Stimulated activated CD8-positive, alpha-beta memory T cell treated with anti-CD3 and anti-CD28 coated beads, Interleukin-4, amount 100 ng/mL, for 4 hours (primary cell): ENCODE measurements at places on chromosomes 3 and 15.

GRCh38 chr15:34726406-34727100, 28.2 kb downstream of the GJD2 start:
- DNase-seq, result no peak

DNA sequence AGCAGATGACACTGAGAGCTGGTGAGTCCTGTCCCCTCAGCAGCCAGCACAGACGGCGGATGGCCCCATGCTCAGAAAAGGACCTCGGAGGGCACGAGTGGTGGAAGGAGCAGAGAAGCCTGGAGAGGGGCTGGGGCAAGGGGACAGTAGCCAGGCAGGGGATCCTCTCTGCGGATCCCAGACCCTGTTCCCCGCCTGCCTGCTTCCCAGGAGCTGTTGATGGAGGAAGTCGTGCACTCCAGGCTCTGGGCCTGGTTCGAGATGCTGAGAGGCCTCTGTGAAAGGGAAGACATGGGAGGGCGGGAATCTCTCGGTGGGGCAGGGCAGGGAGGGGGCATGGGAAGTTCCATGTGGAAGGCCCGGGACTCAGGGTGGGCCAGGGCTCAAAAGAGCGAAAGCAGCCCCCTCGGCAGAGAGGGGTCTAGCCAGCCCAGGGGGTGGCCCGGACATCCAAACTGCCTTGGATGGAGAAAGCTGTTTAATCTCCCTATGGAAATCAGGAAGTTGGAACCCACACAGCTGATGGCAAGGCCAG, 47.9 kb upstream of the MAGEF1 start:
- no peak for DNase-seq

GRCh38 chr3:42367903-42368302, 42.5 kb downstream of the LYZL4 start:
- no peak for DNase-seq

DNA sequence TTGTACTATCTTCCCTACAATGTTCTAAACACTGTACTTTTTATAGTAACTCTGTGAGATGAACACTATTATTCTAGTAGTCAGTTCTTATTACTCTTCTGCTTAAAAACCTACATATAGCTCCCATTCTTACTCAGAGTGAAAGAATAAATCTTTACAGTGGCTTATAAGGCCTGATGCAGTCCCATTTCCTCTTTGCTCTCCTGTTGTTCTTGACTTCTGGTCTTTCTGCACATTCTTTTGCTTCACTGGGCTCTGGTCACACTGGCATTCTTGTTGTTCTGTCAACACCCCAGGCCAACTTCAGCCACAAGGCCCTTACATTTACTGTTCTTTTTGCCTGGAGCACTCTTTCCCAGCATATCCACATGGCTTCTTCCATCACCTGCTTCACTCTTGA, 58.2 kb upstream of the TP63 start:
- DNase-seq, result no peak

DNA sequence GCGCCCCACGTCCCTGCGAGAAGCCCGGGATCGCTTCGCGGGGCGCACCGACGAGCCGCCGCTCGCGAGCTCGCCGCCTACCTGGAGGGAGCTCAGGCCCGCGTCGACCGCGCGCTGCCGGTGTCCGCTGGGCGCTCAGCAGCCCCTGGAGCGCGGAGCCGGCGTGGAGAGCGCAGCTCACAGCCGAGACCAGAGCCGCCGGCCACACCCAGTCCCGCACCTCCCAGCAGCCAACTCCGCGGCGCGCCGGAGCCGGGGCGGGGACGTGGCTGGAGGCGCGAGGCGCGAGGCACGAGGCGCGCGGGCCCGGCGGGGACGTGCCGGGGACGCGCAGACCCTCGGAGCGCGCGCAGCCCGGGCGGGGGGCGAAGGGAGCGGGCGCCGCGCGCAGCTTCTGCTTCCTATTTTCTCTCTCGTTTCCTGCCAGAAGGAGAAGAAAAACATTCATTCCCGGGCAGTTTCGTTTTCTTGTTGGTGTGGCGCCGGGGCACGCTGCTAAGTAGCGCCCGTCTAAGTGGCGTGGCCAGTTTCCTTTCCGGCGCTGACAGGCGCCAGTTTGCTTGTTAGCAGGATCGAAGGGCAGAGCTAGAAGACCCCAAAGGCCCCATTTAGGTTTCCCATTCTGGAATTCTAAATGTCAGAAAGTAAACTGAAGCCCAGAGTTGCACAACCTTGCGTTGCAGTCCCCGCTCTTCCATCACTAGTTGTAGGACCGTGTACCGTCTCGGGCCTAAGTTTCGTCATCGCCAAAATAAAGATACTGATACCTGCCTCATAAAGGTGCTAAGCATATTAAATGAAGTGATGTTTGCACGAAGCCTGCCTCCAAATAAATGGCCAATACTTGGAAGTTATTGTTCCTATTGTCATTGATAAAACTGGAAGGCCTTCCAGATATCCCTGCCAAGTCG, at the start of gene GNB4:
TSS of gene GNB4 (minus strand) at position 206 of the 911 bp plus-strand sequence. CDS start 25,270 bp downstream, outside the sequence.
- DNase-seq, result peak; percentile 1

DNA sequence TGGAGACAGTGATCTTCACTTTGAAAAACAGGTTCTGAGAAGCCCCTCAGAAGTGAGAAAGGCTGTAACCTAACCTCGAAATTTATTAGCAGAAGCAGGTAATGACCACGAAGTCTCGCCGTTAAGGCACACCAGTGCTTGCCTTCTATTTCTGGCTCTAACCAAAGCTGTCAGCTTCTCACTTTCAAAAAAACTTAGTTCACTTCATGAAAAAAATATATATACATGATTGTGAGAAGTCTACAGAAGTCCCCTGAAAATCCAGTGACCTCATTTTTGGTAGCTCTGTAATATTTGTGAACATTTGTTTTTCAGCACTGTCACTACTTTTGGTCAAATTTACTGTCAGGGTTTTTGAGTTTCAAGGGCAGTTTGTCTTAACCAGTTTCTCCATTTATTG, 19.1 kb upstream of the AKAP13 start:
- DNase-seq, result no peak

DNA sequence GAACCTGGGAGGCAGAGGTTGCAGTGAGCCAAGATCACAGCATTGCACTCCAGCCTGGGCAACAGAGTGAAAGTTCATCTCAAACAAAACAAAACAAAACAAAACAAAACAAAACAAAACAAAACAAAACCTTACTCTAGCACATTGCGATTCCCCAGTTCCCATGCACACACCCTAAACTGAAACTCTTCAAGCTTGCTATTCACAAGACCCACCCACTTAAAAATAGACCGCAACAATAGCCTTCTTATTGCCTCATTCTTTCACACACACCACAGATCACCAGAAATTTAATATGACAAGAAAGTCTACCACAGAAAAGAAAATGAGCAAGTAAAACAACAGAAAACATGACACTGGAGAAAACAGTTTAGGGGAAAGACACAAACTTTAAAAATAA, 598.4 kb downstream of the FHIT start:
- DNase-seq, result no peak

DNA sequence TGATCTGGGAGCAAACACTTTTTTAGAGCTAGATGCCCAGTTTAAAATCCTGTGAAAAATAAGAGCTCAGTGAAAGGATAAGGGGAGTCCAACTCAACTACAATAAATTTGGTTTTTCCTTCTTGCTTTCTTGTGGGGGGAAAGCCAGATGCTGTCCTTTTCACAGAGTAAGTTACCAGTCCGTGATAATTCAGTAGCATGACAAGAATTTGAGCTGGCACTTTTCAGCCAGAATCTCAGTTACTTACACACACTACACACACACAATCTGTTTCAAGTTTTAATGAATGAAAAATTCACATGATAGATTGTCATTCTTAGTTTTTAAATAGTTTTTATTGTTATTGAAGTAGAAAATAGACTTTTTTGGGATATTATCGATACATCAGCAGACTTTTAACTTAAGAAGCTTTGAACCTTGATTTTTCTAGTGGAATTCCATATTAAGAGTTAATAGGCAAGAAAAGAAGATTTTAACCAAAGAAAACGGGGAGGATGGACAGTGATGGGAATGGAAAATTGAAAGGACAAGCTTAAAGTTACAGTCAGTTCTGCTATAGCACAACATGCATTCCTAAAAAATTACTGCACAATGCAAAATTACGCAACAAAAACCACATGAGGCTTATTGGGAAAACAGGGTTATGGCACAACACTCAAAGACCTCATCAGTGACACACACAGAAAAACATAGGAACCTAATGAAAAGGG, 47.0 kb downstream of the PSMD6 start:
- no peak for DNase-seq

DNA sequence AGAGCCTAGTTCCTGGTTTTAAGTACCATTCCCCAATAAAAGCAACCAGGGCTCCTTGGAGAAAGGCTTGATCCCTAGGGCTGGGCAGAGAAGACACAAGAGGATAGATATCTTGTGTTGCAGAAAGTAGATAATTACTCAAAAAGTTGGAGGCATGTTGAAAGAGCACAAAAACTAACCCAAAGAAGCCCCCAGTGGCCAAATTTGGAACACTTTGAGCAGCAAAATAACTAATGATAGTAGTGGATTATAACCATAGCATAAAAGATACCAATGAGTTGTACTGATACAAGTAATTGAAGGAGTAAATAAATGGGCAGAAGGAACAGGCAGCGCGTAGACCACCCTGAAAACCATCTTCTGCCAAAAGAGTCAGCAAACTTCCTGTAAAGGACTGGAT, 12.0 kb downstream of the EXOSC7 start:
- no peak for DNase-seq

- DNase-seq, result no peak
Observed at GRCh38 chr15:71800835-71801745, 9.3 kb upstream of the NR2E3 start.

GRCh38 chr3:175399156-175399840, 540.2 kb downstream of the NAALADL2 start:
- no peak for DNase-seq

GRCh38 chr3:181920409-181920808, 208.7 kb downstream of the SOX2 start:
- no peak for DNase-seq

- DNase-seq, result no peak
Observed at GRCh38 chr3:18258492-18258891, 166.6 kb downstream of the SATB1 start.

GRCh38 chr3:71831599-71831998, 46.7 kb upstream of the PROK2 start:
- no peak for DNase-seq

DNA sequence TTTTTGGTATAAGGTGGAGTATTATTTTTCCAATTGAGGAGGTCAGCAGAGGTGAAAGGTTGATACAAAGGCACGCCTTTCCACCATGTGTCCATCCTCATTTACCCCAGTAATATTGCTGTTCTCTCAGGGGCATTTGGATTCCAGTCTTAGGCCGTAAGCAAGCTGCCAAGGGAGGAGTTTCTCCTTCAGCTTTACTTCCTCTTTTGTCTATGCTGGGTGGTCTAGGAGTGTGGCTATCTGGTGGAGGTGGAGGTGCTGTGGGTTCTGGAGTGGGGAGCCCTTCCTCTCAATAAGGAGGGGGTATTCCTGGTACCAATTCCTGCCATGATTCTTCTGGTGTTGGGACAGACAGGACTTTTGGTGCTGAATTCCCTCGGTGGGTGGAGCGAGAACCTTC, 340.6 kb downstream of the KCNH8 start:
- DNase-seq, result no peak

DNA sequence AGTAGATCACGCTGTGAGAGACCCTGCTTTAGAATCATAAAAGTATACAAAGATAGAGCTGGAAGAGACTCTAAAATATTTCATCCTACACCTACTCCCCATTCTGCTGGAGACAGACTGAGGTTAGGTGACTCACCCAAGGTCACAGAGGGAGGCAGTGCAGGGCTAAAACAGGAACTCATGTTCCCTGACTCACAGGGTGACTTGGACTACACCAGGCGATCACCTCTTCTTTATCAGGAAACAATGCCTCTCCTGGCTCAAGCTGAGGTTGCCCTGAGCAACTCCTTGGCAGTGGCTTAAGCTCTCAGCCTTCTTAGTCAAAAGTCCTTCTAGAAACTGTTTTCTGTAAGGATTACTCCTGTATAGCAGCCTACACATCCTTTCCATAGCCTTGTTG, 26.4 kb upstream of the TNFAIP8L3 start:
- DNase-seq, result no peak

GRCh38 chr3:37228749-37229148, 54.4 kb upstream of the LRRFIP2 start:
- no peak for DNase-seq

DNA sequence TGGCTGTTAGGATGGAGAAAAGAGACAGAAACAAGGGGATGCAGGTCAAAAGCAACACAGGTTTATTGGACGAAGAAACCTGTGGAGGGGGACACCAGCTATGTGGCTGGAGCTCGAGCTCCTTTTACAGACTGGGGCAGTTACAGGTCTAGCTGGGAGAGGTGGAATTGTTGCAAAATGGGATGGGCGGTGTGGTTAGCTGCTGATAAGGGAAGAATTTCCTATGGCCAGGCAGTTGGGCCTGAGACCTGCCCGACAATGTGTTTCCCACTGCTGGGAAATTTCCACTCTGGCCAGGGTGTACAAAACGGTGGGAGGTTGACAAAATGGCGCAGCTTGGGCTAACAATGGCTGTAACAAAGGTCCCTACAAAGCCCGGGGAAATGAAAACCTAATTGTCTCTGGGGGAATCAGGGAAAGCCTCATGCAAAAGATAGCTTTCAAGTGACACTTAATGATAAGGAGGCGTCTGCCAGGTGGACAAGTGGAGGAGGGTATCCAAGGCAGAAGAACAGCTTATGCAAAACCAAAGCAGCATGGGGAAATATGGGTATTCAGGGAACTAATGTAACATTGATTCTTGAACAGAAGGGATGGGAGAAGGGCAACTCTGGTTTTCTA, 137.4 kb upstream of the SGO1 start:
- DNase-seq, result no peak

GRCh38 chr15:100394736-100395440, 53.1 kb upstream of the ADAMTS17 start:
- no peak for DNase-seq

DNA sequence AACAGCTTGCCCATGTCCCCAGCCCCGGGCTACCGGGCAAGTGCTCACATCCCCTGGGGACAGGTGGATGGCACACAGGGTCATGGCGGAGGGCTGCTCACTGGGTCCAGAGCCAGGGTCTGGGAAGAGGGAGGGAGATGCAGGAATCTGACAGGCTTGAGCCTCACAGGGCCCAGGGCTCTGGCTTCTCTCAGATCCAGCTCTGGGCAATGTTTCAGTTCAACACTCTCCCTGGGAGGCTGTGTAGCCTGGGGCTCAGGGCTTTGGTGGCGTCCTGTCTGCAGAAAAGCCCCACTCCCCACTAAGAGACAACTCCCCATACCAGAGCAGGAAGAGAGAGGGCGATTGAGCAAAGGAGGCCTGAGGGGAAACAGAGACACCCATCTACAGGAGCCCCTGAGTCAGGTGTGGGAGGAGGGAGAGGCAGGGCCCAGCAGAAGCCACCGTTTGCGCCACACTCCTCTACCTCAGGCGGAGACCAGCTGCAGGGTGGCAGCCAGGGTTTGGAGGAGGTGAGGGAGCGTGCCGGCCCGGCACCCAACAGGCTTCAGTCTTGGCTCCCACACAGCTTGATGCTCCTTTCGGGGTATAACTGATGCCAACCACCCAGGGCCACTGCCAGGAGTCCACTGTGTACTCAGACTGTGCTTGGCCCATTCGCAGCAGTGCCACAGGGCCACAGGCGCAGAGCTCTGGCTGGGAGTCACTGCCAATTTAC, 16.8 kb upstream of the SRP14 start:
- no peak for DNase-seq

DNA sequence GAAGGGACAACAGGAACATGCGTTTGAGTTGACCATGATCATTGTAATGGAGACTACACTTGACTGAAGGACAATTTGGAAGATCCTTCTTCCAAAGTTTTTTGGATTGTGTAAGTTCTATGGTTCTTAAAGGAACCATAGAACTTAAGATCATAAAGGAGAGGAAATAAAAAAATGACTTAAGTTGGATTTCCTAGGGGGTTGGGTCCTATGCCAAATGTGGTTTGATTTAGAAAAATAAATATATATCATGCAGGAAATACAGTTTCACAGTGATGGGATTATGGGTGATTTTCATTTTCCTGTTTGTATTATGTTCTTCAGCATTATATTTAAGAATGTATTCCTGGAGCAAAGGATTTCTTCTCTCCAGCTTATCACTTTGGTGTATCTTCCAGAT, 305.5 kb upstream of the DPH6 start:
- no peak for DNase-seq
